ENCODE measurements at places on chromosomes 4 and X.

DNA sequence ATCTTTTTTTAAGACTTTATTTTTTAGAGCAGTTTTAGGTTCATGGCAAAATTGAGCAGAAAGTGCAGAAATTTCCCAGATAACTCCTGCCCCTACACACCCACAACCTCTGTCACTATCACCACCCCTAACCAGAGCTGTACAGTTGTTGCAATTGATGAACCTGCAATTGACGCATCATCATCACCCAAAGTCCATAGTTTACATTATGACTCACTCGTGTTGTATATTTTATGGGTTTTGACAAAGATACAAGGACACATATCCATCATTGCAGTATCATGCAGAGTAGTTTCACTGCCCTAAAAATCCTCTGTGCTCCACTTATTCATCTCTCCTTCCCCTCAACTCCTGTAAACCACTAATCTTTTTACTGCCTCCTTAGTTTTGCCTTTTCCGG is 34.5 kb upstream of the WAS start:
- no peak for DNase-seq

DNA sequence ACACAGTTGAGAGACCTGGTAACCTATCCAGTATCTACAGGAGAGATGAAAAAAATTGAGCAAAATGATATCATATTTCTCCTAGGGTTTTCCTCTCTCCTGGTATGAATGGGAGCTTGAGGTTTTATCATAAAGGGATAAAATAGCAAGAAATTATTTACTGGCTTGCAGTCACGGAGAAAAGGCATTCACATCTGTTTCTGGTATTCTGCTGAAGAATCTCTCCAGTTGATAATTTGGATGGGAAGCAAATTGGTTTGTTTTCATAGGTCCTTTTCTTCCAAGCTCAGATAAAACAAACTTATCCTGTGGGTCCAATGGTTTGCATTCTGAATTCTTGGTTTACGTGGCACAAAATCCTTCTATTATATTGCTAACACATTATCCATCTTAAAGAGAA is 83.1 kb upstream of the GYPA start:
- no peak for DNase-seq

- no peak for DNase-seq
Measured at GRCh38 chrX:13939741-13940597, 89.7 kb downstream of the GEMIN8 start.

DNA sequence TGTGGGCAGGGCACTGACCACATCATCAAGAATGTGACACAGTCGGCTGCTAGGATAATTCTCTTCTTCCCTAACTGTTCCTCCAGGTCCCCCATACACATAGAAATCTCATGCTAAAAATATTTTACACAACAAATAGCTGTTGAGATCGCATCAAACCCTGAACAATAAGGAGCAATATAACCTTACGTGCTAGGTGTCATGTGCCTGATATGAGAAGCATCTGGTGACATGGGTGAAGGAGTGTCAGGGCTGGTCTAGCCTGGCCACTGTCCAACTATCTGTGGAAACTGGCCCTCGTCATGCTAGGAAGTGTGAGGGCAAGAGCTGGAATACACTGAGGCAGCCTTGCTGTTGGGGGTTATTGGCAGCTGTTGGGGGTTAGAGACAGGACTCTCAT is 167.3 kb upstream of the PGRMC2 start:
- no peak for DNase-seq

DNA sequence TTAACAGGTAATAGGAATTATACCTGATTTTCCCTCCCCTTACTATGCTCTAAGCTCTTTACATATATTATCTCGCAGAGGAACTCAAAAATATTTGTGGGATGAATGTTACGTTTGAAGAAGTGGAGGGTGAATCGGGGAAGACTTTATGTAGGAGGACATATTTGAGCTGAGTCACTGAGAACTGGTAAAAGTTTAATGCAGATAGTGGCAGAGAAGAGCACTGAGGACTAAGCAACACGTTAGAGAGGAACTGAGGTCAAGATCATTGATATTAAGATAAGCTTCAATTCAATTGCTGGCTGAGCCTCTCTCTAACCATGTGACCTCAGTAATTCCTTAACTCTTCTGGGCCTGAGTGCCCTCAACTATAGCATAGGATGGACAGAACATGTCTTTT is 26.4 kb upstream of the ELOVL6 start:
- DNase-seq: no peak

- no peak for DNase-seq
Measured at GRCh38 chr4:87109945-87110344, 110.5 kb downstream of the KLHL8 start.

GRCh38 chr4:152807294-152807829 is 27.6 kb downstream of the ARFIP1 start:
- no peak for DNase-seq
